Stimulated activated CD8-positive, alpha-beta memory T cell treated with anti-CD3 and anti-CD28 coated beads, Interleukin-7, amount 100 ng/mL, for 1 hour (primary cell): ENCODE measurements at places on chromosomes 3 and 15.
A peak's percentile ranks its signal among the peaks of the same experiment; 100 is the strongest.

- no peak for DNase-seq
These were observed 27.1 kb upstream of the SLC22A13 start for GRCh38 chr3:38238416-38239008.

GRCh38 chr15:42719043-42719442 lies 17.9 kb downstream of the CDAN1 start:
- DNase-seq, result no peak

DNA sequence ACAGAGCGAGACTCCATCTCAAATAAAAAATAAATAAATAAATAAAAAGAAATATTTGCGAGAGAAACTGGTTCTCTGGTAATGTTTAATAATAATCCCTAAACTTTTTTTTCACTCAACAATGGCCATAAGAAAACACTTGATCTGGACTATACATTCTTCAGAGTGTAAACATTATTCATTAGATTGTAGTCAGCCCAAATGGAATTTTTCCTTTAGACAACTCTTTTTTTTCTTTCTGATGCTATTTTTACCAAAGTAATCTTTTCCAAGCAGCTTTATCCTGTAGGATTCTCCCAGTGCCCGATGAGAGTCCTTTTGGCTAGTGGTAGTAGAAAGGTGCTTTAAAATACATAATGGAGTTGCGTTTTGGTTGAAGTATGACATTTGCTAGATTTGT lies 90.4 kb downstream of the NEDD4 start:
- no peak for DNase-seq

DNA sequence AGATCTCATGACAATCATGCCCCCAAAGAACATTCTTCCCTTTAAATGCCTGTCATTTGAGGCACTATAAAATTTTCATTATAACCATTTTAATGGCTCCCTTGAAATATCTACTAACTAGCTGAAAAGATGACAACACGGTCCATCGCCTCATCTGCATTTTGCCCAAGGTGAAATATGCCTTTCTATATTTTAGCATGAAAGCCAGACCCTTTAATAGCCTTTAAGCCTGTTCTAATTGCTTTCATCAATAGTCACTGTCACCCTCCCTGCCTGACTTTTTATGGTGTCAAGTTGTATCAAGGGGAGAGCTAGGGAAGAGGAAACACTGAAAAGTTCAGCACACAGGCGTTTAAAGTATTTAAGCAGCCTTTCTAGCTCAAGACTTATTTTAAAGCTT lies 144.1 kb upstream of the PRICKLE2 start:
- DNase-seq, result no peak

GRCh38 chr3:169146179-169146665 lies 517.3 kb downstream of the MECOM start:
- no peak for DNase-seq

- no peak for DNase-seq
These were observed 502.2 kb upstream of the LMCD1 start for GRCh38 chr3:7999384-7999783.

- no peak for DNase-seq
These were observed 88.3 kb upstream of the PRR23E start for GRCh38 chr3:127104586-127104985.

GRCh38 chr15:91496754-91497691 lies 356.5 kb upstream of the SLCO3A1 start:
- DNase-seq, result no peak

- DNase-seq, result no peak
These were observed 4.2 kb downstream of the HHATL start for GRCh38 chr3:42698216-42698910.

- DNase-seq, result no peak
These were observed 86.9 kb downstream of the CNTN3 start for GRCh38 chr3:74527566-74527965.

- peak; percentile 28 for DNase-seq
These were observed 12.7 kb downstream of the PLXND1 start for GRCh38 chr3:129593595-129594339.

DNA sequence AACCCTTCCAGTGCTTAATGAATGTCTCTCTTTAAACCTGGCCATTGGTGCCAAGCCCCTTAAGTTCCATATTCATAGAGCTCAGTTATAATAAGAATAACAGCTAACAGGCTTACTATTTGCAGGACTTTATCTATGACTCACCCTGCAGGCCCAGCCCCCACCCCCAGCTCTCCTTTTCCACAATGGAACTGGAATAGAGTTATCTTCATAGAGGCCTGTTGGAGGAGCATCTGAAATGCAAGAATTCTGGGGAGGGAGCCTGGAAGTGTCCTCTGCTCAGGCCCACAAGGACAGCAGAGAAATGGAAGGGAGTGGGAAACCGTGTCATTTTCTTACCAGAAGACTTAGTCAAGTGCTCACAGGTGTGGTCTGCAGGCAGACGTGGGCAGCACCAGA lies 52.8 kb downstream of the SEMA5B start:
- no peak for DNase-seq

GRCh38 chr15:43525131-43525530 lies 7.7 kb downstream of the MAP1A start:
- no peak for DNase-seq

- no peak for DNase-seq
These were observed 22.6 kb downstream of the ZNF80 start for GRCh38 chr3:114214542-114215341.

DNA sequence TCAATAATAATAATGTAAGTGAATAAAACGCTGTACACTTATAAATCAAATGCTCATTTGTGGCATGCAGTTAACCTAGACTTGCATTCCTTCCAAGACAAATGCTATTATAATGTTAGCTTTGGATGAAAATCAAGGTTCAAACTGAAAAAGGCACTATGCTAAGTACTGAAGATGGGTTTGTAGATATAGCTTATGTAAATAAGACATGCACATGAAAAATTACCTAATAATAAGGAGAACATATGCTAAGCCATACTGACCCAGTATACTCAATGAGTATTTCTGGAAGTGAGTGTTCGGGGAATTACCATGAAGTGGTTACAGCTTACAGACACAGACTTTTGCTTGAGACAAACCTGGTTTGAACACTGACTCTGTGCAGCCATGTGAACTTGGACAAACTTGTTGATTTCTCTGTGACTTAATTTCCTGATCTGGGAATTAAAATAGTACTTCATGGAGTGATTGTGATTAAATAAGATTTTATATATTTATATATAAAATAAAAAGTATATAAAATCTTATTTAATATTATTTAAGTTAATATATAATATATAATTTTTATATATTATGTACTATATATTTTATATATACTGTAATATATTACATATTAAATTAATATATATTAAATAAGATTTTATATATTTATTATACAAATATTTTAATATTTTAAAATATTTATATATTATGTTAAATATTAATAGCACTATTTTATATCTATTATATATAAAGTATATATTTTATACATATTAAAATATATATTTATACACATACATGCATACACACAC lies 159.2 kb downstream of the ZPLD1 start:
- no peak for DNase-seq

- DNase-seq, result no peak
These were observed 55.1 kb downstream of the TAMM41 start for GRCh38 chr3:11791339-11792200.

GRCh38 chr15:50295966-50296365 lies 30.4 kb upstream of the HDC start:
- DNase-seq, result no peak

- no peak for DNase-seq
These were observed 55.1 kb upstream of the FILIP1L start for GRCh38 chr3:100169201-100169920.

DNA sequence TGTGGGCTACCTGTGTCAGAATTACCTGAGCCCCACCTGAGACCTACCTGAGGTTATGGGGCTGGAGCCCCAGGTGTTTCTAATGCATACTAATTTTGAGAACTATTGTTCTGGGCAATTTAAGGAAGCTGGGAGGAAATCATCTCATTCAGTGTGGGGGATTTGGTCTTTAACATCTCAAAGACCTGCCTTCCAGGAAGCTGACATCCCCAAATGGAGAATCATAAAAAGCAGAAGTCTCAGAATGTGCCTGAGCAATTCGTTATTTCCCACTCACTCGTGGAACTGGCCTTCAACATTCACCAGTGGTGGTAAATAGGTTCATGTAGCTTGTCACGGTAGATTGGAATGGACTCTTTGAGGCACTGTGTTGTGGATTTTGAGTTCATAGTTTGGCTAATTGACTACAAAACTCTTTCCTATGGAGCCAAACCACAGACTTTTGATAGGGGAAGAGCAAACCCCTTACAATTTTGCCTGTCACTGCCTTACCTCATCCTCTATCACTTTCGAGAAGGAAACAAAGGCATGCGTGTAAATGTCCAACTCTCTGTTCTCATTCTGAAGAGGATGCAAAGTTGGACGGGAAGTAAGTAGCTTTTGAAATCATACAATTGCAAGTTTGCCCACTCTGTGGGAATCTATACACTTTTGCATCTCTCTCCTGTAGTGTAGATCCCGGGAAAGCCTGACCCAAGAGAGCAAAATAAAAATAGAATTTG lies 521.0 kb upstream of the MDFIC2 start:
- DNase-seq, result no peak

- no peak for DNase-seq
These were observed 41.8 kb downstream of the ITGA11 start for GRCh38 chr15:68389936-68390817.

DNA sequence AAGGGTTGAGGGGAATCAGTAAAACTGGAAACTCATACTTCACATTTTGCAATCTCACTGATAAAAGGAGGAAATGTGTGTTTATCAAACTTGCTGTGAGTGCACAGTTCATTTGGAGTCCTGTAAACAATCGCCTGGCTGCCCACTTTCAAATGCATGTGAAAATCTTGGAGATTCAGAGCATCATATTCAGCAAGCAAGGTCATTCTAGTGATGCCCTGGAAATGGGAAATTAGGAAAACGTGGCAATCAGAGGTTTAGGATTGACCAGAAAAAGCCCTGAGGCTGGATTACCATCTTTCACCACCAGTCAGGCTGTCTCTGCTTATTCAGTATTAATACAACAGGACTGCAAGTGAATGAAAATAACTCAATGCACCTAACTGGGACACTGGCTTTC lies 23.9 kb downstream of the DPH6 start:
- no peak for DNase-seq

DNA sequence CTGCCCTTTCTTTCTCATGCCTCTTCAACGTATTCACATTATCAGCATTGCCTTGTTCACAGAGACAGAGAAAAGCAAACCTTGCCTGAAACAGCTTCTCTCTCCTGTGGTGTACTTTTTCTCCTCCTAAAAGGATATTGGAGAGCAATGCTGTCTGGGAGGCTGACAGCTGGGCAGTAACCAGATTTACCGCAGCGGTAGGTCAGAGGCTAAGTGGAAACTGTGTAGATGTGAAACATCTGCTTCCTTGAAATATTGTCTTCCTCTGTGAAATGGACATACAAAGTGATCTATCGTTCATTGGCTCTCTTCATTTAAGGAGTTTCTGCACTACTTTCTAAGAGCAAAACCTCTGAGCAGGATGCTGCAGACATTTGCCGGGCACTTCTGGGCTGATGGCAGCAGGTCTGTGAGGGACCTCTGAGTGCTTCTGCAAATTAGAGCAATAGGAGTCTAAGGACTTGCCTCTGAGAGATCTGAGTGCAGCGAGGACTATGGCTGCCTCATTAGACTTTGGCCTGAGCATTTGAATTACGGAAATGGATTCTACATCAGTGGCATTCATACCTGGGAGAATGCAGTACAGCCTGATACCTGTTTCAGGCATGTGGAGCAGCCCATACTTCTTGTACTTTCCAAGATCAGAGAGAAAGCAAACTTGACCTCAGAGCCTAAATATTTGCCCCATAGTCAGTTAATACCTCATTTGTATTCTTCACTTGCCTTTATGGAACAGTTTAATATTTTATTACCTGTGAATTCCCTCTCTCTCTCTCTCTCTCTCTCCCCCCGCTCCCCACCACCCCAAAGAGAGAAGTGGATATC lies 260.5 kb upstream of the TPRG1 start:
- DNase-seq, result no peak

DNA sequence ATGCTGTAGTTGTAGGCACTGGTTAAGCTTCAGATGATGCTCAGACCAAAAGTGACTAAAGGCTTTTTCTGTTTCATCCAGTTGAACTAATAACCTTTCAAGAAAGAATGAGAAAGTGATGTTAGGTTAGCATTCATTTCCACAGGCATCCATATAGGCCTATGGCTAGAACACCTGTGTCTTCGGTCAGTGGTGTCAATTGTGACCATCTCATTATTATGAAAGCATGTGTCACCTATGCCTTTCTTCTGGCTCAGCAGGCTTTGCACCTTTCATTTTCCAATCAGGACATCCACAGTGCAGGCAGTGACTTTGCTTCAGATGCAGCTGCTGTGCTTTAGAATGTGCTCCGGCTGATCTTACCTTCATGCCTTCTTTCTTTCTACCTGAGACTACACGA lies 57.9 kb downstream of the B3GNT5 start:
- DNase-seq, result no peak

- DNase-seq, result no peak
These were observed 100.8 kb downstream of the TPRG1 start for GRCh38 chr3:189272500-189273119.

DNA sequence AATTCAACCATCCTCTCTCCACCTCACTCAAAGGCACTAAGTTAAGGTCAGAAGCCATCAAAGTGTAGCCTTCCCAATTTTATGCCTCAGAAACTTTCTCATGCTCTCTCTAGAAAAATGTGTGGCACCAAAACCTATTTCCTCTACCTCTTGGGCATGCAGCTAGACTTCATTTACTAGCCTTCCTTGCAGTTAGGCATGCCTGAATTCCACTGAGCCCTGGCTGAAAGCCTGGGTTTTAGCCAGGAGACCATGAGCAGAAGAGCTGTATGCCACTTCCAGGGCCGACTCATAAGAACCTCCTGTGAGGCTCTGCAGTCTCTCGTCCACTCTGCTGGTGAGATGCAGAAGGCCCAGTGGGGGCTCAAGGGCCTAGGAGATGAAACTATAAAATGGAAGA lies 145.0 kb downstream of the MYLK start:
- no peak for DNase-seq

DNA sequence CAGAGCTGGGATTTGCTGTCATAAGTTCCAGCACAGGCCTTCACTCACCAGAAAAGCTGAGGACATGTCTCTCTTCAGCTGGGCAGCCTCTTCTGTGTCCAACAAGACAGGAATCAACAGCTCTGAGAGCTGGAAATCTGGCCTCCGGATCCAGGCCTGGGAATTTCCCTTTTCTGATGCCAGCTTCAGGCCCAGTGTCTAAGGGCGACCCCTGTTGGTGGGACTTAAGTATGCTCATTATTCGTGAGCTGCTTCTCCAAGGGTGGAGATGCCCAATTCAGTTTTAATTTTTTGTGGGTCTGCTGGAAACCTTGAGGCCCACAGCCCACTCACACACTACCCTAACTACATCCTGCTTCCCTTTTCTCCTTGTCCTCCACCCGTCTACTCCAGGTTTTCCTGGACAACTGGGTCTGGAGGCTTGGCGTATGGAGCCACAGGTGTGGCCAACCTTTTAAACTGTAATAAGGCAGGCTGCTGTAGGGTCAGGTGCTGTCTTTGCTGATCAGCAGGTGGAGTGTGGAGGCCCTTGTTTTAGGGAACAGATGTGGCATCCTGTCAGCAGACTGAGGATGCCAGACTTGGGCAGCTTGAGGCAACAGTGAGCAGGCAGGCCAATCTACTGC lies 2.6 kb upstream of the CEMIP start:
- DNase-seq, result peak; percentile 32

GRCh38 chr15:29826908-29827820 lies 4.9 kb upstream of the TJP1 start:
- no peak for DNase-seq
